ENCODE measurements at places on chromosomes 4 and X. TPM values are rescaled to one million over a fixed set of nuclear protein-coding genes. Genes with fewer than 3 reads are reported as not detected.

CYTL1 gene
- total RNA-seq: 0.36 TPM

CSN1S1 gene
- not detected for total RNA-seq

TSPYL2 gene
- total RNA-seq: 15.9 TPM

PLXNB3 gene
- 2.7 TPM for total RNA-seq

RCHY1 gene
- total RNA-seq: 27.9 TPM

PCDH10 gene
- 5.1 TPM for total RNA-seq

CCDC149 gene
- 14.7 TPM for total RNA-seq

DCAF8L2 gene
- not detected for total RNA-seq

UGT2B15 gene
- not detected for total RNA-seq

CLIC2 gene
- 1.2 TPM for total RNA-seq

ANAPC4 gene
- 28.2 TPM for total RNA-seq

DNA sequence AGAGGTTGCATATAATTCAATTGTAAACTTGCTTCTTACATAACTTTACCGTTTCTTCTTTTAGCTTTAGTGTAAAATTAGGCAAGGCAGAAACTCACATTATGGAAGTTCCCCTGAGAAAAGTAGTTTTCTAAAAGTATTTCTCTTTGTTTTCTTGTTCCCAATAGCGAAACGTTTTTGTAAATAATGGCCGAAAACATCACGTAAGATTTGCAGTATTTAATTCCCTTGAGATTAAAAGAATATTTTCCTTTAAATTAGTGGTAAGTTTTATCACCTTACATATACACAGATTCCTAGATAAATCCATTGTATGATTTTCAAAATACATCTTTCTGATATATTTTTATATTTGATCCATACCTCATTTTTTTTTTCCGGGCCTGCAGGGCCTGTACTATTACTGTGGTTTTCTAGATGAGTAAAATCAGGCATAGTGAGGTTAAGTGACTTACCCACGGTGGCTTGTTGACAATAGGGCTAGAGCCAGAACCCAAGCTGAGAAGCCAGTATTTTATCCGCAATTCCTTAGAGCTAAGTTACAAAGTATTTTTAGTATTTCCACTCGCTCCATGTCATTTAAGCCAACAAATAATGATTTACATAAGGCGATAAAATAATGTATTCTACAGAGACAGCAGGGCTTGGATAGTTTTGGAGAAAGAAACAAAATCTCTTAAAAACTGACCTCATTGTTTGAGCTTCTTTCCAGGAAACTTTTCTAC, 82.2 kb upstream of the VEGFC start:
- no peak for DNase-seq
- H3K4me3 ChIP-seq: no peak overlapping the region
- H3K27ac ChIP-seq: peak overlapping the region; percentile 65
- peaks cover 15% of the 10 kb centered on the region for H3K4me1 ChIP-seq

DNA sequence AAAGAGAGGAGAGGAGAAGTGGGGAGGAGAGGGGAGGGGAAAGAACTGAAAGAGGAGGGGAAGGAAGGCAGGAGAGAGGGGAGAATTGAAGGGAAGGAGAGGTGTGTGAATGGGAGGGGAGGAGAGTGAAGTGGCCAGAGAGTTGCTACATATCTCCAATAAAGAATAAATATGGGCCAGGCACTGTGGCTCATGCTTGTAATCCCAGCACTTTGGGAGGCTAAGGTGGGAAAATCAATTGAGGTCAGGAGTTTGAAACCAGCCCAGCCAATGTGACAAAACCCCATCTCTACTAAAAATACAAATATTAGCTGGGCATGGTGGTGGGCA, 482.4 kb downstream of the NAF1 start:
- H3K27ac ChIP-seq: no peak overlapping the region
- H3K4me3 ChIP-seq: no peak overlapping the region
- no peak for DNase-seq
- no peaks in the 10 kb centered on the region for H3K4me1 ChIP-seq

DNA sequence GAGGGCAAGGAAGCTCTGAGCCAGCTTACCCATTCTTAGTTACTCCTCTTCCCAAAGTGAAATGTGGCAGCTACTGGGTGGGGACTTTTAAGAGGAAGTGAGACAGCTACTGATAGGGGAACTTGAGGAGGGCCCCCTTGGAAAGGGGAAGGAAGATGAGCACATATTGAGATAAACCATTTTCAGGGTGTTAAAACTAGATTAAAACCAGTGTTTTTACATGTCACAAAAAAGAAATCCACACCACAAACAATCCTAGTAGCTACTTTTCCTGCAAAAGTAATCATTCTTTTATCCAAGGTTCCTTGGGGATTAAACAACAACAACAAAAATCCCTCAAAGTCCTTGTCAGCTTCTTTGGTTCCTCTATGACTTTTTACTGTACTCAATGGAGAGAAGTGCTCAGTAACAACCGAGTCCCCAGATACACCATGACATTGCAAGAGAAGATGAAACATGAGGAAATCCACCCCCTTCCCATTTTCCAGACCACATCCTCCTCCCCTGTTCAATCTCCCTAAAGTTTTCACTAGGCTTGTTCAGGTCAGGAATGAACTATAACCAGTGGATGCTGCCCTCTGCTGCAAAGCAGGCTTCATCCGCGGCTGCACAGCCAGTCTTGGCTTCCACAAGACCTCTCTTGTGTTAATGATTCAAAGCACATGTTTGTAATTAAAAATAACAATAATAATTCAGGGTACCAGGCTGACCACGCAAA, 113.5 kb upstream of the TMEM164 start:
- H3K36me3 ChIP-seq: no peaks in the 10 kb centered on the region
- DNase-seq: no peak
- no peaks in the 10 kb centered on the region for H3K4me1 ChIP-seq
- peaks cover 25% of the 10 kb centered on the region for H3K27me3 ChIP-seq
- H3K4me3 ChIP-seq: no peak overlapping the region

DNA sequence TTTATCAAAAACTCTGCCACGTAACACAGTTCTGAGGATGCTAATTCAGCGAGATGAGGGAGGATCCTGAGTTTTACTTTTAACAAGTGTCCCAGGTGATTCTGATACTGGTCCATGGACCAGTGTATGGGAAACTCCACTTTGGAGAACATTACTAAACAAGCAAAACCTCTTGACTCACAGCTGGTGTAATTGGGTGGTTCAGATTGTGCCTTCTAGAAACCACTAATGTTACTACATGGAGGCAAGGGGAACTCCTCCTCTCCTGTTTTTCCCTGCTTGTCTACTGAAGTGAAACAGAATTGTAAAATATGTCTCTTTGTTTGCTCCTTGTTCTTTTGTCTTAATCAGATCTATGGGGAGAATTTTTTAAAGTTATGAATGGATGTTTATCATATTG, 62.6 kb downstream of the FRAS1 start:
- no peak for DNase-seq

GRCh38 chrX:2283111-2283859, 217.5 kb downstream of the DHRSX start:
- peak overlapping the region; percentile 39 for H3K4me3 ChIP-seq
- DNase-seq: peak; percentile 74
- H3K27me3 ChIP-seq: no peaks in the 10 kb centered on the region
- no peak overlapping the region for H3K27ac ChIP-seq
- no peaks in the 10 kb centered on the region for H3K4me1 ChIP-seq

GRCh38 chr4:56315041-56315440, 72.2 kb downstream of the AASDH start:
- no peak overlapping the region for H3K27ac ChIP-seq
- no peaks in the 10 kb centered on the region for H3K27me3 ChIP-seq
- H3K4me3 ChIP-seq: no peak overlapping the region

- no peaks in the 10 kb centered on the region for H3K36me3 ChIP-seq
- no peak overlapping the region for H3K27ac ChIP-seq
- DNase-seq: no peak
- peaks cover 8% of the 10 kb centered on the region for H3K27me3 ChIP-seq
- H3K4me1 ChIP-seq: no peaks in the 10 kb centered on the region
Measured at GRCh38 chr4:175996206-175996605, 69.4 kb upstream of the WDR17 start.

DNA sequence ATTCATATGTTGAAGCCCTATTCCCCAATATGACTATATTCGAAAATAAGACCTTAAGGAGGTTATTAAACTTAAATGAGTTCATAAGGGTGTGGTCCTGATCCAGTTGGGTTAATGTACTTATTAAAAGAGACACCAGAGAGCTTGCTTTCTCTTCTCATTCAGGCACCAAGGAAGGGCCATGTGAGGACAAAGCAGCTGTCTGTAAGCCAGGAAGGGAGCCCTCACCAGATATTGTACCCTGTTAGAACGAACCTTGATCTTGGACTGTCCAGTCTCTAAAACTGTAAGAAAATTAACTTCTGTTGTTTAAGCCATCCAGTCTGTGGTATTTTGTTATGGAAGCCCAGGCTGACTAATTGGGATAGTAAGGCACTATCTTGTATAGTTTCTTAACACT, 9.1 kb upstream of the YTHDC1 start:
- DNase-seq: no peak
- peaks cover 5% of the 10 kb centered on the region for H3K4me1 ChIP-seq
- no peak overlapping the region for H3K27ac ChIP-seq
- H3K4me3 ChIP-seq: no peak overlapping the region
- H3K27me3 ChIP-seq: no peaks in the 10 kb centered on the region
- H3K36me3 ChIP-seq: no peaks in the 10 kb centered on the region

GRCh38 chr4:146585761-146586333, 52.8 kb upstream of the POU4F2 start:
- no peak for DNase-seq
- H3K4me1 ChIP-seq: no peaks in the 10 kb centered on the region
- H3K27ac ChIP-seq: no peak overlapping the region
- H3K4me3 ChIP-seq: no peak overlapping the region
- H3K27me3 ChIP-seq: no peaks in the 10 kb centered on the region
- H3K36me3 ChIP-seq: no peaks in the 10 kb centered on the region

DNA sequence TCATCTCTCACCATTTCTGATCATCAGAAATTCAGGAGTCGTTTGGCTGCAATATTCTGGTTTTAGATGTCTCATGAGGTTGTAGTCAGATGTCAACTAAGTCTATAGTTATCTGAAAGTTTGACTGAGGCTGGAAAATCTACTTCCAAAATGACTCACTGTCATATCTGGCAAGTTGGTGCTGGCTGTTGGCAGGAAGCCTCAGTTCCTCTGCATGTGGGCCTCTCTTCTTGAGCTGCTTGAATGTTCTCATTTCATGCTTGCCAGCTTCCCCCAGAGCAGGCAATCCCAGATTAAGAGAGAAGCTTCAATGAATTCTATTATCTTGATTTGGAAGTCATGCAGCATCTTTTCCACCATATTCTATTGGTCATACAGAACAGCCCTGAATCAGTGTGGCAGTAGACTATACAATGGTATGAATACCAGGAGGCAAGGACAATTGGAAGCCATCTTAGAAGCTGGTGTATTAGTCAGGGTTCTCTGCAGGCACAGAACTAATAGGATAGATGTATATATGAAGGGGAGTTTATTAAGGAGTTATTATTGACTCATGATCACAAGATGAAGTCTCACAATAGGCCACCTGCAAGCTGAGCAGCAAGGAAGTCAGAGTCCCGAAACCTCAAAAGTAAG, 46.8 kb upstream of the ELF2 start:
- DNase-seq: peak; percentile 86
- H3K4me3 ChIP-seq: no peak overlapping the region
- H3K36me3 ChIP-seq: no peaks in the 10 kb centered on the region
- H3K27ac ChIP-seq: no peak overlapping the region

DNA sequence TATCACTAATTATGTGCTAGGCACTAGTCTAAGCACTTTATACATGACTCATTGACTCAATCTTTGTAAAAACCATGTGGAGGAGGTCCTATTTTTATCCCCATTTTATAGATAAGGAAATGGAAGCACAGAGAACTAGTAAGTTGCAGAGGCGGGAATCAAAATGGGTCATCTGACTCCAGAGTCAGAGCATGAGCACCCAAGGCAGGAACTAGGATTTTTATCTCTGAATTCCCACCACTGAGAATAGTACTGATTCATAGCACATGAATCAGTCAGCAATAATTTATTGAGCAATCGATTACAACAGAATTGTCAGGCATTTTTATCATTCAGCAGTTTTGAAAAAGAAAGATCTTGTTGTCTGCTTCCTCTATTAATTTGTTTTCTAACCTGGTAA, 19.3 kb downstream of the SCARB2 start:
- DNase-seq: peak; percentile 92
- H3K36me3 ChIP-seq: peaks cover 24% of the 10 kb centered on the region
- no peaks in the 10 kb centered on the region for H3K27me3 ChIP-seq
- peak overlapping the region; percentile 88 for H3K27ac ChIP-seq
- peaks cover 62% of the 10 kb centered on the region for H3K4me1 ChIP-seq

DNA sequence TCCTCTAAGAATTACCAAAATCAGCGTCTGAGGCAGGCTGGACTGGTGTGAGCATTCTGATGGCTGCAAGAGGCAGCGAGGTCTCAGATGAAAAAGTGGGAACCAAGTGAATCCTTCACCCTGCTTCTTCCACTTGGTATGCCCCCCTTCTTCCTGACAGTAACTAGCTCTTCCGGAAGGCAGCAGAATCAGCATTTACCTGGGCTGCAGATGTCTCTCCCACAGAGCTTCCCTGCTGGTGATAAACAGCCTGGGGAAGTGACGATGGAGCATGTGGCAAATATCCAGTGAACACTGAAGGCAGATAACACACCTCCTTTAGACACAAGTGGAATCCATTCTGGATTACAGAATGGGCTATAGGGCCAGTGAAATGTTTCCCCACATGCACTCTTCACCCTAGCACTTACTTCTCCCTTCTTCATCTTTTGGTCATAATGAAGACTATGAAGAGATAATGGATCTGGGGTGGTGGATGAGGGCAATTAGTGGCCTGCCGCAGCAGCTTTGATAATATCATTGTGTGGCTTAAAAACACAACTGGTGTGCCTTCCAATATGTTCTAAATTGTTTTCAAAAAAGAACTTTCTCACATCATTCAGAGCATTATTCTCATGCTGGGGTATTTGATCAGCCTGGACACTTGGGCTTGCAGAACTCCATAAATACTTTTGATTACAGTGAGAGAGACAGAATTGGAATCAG, 60.8 kb upstream of the TBC1D9 start:
- H3K4me1 ChIP-seq: no peaks in the 10 kb centered on the region
- no peak overlapping the region for H3K4me3 ChIP-seq
- H3K27ac ChIP-seq: no peak overlapping the region
- H3K36me3 ChIP-seq: no peaks in the 10 kb centered on the region
- peaks cover 15% of the 10 kb centered on the region for H3K27me3 ChIP-seq
- no peak for DNase-seq

GRCh38 chr4:23923141-23923540, 33.3 kb upstream of the PPARGC1A start:
- no peaks in the 10 kb centered on the region for H3K36me3 ChIP-seq
- DNase-seq: peak; percentile 58
- H3K27me3 ChIP-seq: no peaks in the 10 kb centered on the region
- H3K27ac ChIP-seq: no peak overlapping the region
- H3K4me3 ChIP-seq: no peak overlapping the region
- no peaks in the 10 kb centered on the region for H3K4me1 ChIP-seq

- DNase-seq: no peak
- no peaks in the 10 kb centered on the region for H3K36me3 ChIP-seq
- H3K27ac ChIP-seq: no peak overlapping the region
- H3K4me3 ChIP-seq: no peak overlapping the region
- no peaks in the 10 kb centered on the region for H3K4me1 ChIP-seq
- no peaks in the 10 kb centered on the region for H3K27me3 ChIP-seq
Measured at GRCh38 chrX:22078117-22078516, 46.0 kb downstream of the PHEX start.

- H3K4me1 ChIP-seq: no peaks in the 10 kb centered on the region
- H3K27me3 ChIP-seq: no peaks in the 10 kb centered on the region
- no peaks in the 10 kb centered on the region for H3K36me3 ChIP-seq
Measured at GRCh38 chr4:137819964-137820383, 287.7 kb upstream of the PCDH18 start.

- no peak overlapping the region for H3K4me3 ChIP-seq
- no peak for DNase-seq
Measured at GRCh38 chr4:2768124-2768523, 12.0 kb upstream of the TNIP2 start.

GRCh38 chr4:97500423-97500822, 642.9 kb downstream of the STPG2 start:
- no peaks in the 10 kb centered on the region for H3K27me3 ChIP-seq
- H3K27ac ChIP-seq: no peak overlapping the region
- H3K4me1 ChIP-seq: no peaks in the 10 kb centered on the region
- no peaks in the 10 kb centered on the region for H3K36me3 ChIP-seq
- no peak overlapping the region for H3K4me3 ChIP-seq
- no peak for DNase-seq

All from osteoblast (primary cell).